ENCODE measurements at places on chromosomes 7 and 10. TPM values are rescaled to one million over a fixed set of nuclear protein-coding genes. Genes with fewer than 3 reads are reported as not detected.

Gene TMEM273
- total RNA-seq, result 1.9 TPM

Gene COL28A1
- total RNA-seq, result 6.9 TPM

Gene CYP2C19
- 0.28 TPM for total RNA-seq

Gene ADK
- total RNA-seq, result 15.1 TPM

Gene ZNF394
- total RNA-seq, result 13.6 TPM

DNA sequence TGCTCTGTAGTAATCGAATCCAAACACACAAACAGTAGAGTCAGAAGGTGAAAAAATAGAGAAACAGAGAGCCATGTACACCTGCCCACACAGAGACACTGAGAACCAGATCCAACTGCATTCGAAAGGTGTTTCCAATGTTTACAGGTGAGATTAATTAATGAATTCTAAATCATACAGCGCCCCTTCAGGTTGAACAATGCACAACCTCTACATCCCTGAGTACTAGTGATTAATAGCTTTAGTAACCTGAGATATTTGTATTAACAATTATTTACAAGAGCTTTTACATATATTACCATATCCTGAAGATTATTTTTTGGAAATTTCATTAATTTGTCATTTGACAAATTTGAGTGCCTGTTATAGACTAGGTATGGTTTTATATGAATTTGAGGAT lies 7.6 kb upstream of the MRC1 start:
- DNase-seq, result no peak

GRCh38 chr7:1758028-1758858 lies 88.2 kb downstream of the ELFN1 start:
- peak; percentile 62 for DNase-seq

GRCh38 chr10:60511477-60512229 lies 122.0 kb upstream of the ANK3 start:
- no peak for DNase-seq

DNA sequence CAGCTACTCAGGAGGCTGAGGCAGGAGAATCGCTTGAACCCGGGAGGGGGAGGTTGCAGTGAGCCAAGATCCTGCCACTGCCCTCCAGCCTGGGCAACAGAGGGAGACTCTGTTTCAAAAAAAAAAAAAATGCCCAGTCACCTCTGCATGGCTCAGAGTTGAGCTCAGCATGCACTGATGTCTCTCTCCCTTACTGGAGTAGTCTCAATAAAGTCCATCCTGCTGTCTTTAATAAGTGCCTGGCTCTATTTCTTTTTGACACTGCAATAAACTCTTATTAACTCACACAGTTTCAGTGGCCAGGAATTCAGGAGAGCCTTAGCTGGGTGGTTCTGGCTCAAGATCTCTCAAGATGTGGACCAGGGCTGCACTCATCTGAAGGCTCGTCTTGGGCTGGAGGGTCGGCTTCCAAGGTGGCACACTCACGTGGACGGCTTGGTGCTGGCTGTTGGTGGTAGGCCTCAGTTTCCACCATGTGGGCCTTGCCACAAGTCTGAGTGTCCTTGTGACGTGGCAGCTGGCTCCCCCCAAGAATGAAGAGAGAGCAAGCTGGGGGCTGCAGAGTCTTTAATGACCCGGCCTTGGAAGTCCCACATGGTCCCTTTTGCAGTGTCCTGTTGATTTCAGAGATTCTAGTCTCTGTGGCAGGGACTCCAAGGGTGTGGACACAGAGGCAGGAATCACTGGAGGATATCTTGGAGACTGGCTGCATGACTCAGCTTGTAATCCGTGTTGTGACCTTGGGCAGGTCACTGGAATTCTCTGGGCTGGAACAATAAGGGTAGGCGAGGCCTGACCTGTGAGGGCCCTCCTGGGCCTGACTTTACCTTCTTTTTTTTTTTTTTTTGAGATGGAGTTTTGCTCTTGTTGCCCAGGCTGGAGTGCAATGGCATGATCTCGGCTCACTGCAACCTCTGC lies 85.9 kb upstream of the KMT2C start:
- no peak for DNase-seq

- no peak for DNase-seq
Observed at GRCh38 chr10:77973276-77973675, 46.7 kb upstream of the DLG5 start.

DNA sequence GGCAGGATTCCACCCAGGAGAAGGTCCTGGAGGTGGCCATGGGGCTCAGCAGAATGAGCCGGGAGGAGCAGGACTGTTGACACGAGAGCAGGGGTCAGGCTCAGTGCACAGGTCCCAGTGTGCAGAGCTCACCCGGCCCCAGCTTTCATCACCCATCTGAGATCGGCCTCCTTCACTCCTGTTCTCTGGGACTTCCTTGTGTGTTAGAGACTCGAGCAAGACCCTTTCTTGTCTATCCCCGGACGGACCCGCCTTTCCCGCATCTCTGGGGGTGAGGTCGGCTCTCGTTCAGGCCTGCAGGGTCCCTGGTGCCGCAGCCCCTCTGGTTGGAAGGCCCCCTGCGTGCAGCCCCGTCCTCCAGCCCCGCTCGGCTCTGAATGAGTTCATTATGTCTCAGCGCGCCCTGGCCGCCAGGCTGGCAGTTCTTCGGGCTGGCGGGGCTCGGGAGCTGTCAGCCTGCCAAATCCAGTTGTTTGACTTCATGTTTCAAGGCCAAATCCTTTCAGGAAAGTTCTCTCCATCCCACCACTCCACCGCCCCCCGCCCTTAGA lies 127.9 kb downstream of the LHPP start:
- DNase-seq, result peak; percentile 83

- no peak for DNase-seq
Observed at GRCh38 chr10:44733501-44734488, 177.3 kb upstream of the TMEM72 start.

- no peak for DNase-seq
Observed at GRCh38 chr10:7787150-7787856, 490 bp downstream of the KIN start.

DNA sequence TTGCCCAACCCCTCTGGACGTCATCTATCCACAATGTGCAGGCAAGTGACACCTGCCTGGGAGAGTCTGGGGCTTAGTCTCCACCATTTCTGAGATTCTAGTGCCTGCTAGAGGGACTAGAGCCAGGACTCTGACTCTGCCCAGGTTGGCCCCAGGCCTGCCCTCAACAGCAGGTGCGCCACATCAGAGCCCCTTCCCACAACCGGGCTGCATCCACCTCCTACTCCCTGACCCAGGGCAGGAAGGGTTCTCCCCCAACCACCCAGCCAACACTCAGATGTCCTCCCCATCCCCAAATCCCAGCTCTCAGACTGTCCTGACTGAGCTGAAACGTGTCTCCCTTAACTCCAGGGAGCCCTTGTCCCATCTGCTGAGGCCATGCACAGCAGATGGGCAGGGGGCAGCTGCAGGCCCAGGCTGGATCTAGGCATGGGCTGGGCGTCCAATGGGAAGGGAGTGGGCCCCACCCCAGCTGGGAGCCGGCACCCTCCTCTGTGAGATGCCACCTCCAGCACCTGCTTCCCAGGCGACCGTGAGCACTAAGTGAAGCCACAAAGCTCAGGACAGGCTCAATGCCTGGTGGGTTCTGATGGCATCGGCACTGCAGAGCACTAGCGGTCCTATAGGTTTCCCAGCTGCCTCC lies 49.2 kb downstream of the RASGEF1A start:
- peak; percentile 39 for DNase-seq

DNA sequence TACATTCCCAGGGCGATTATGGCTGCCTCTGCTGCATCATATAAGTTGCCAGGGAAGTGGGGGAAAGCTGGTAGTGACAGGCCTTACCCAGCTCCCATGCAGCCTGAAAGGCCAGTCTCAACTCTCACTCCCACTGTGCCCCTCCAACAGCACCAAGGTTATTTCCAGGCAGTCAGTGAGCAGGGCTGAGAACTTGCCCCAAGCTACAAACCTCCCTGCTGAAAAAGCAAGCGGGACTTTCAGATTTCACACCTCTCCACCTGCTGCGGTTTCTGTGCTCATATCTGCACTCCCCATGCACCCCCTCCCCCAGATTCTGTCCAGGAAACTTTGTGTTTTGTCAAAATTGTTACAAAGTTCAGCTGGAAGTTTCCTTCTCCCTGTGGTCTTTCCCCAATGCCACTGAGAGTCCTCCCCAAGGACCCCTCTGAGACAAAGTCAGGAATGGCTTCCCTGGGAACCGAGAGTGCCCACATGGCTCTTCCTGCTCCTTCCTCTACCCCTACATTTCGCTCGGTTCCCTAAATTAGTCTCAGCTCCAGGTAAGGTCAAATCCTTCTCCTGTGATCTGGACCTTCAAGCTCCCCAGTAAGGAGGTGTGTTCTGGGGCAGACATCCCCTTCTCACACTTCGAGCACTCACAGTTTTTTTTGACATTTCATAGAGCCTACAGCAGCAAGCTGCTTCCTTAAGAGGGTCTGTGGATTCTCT lies 25.3 kb upstream of the WNT2 start:
- no peak for DNase-seq

DNA sequence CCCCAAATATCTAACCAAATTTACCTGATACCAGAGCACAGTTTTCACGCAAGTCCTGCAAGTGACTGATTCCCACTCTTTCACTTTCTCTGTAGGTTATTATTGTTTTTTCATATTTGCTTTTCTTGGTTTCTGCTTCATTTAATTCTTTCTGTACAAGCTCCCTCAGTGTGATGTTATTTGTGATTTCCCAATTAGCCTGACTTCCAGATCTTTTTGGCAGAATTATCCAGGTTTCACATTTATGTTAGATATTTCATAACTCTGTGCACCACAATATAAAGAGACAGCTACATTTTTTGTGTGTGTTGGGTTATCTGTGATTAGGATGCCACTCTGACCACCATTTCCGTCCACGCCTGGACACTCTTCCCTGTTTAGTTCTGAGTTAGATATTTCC lies 381.5 kb upstream of the CNTNAP2 start:
- DNase-seq, result no peak

- DNase-seq, result no peak
Observed at GRCh38 chr7:23618241-23618640, 21.1 kb downstream of the CCDC126 start.

GRCh38 chr7:37173670-37174069 lies 275.0 kb downstream of the ELMO1 start:
- DNase-seq, result no peak

GRCh38 chr10:123742751-123743440 lies 76.7 kb downstream of the GPR26 start:
- DNase-seq, result no peak

DNA sequence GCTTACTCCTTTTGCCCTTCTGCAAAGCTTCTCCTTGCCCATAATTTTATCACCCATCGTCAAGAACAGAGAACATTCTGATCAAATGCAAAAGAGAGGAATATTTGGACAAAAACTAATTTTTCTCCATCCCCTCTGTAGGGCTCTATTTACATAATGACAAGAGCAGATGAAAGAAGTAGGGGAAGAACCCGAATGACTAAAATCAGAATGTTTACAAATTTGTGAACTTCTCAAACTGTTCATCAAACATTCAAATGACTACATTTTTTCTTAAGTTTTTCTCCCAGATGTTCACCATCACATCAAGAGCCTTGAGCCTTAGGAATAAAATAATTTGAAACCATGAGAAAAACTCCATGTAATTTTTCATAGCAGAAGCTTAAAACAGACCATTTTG lies 119.4 kb downstream of the DGKI start:
- no peak for DNase-seq

GRCh38 chr7:129072479-129073011 lies 17.6 kb upstream of the TNPO3 start:
- no peak for DNase-seq
